ENCODE measurements at places on chromosomes 5 and 9. TPM values are rescaled to one million over a fixed set of nuclear protein-coding genes. Genes with fewer than 3 reads are reported as not detected.

DNA sequence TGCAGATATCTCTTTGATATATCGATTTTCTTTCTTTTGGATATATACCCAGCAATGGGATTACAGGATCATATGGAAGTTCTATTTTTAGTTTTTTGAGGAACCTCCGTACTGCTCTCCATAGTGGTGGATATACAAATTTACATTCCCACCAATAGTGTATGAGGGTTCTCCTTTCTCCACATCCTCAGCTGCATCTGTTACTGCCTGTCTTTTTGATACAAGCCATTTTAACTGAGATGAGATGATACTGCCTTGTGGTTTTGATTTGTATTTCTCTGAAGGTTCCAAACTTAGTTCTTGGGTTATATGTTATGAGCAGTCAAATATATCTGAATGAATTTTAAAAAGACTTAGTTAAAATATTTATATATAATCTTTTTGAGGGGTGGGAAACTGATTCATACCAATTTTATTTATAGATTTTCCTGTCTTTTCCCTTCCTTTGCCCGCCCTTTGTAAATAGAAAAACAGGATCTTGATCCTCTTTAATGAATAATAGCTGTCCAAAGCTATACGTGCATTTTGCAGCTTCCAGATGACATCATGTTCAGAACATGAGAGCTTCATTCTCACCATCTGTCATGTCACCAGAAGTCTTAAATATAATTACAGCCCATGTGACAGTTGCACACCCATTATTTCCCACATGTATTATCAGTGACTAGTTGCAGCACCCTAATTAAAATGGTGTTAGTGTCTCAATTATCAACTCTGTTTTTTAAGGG is 6.2 kb upstream of the ARHGEF28 start:
- no peaks in the 10 kb centered on the region for H3K27me3 ChIP-seq
- no peaks in the 10 kb centered on the region for H3K36me3 ChIP-seq
- no peak overlapping the region for H3K4me3 ChIP-seq
- H3K4me1 ChIP-seq, result peaks cover 8% of the 10 kb centered on the region
- no peak overlapping the region for H3K27ac ChIP-seq
- DNase-seq, result no peak

The PCDHGC4 gene
- total RNA-seq, result 0.22 TPM

DNA sequence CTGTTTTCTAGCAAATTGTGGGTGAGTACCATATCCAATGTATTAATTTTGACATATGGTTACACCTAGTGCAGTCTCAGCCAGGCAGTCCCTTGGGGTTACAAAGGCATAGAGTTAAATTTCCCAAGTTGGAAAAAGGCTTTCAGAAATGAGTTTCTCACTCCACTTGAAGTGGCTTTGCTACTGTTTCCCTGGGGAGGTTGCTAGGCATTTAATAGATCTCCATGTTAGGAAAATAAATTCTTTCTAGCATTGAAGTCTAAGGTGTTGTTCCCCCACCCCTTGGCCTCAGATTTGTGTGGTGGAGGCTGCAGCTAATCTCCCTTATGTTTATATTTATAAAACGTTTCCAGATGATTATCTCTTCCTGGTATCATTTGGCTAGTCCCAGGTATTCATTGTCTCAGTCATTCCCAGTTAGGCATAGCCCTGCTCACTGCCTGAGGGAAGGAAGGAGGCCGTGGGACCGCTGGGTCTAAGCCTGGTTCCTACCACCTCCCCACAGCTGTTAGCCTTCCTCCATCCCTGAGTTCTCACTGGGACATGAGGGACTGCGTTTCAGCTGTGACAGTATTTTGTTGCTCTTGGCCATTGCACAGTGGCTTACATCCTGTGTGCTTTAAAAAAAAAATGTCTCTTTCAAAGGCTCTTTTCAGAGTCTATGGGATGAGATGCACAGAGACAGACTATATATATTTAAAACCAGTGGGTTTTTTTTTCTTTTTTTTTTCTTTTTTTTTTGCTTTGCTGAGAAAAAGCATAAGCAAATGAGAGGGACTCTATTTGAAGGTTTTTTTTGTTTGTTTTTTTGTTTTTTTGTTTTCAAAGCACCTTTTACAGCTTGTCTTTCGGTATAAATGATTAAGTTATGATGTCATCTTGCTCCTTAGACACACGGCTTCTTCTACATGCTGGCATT is 121.5 kb downstream of the MAST4 start:
- no peaks in the 10 kb centered on the region for H3K36me3 ChIP-seq
- no peak for DNase-seq
- no peaks in the 10 kb centered on the region for H3K27me3 ChIP-seq
- no peaks in the 10 kb centered on the region for H3K4me1 ChIP-seq
- no peak overlapping the region for H3K4me3 ChIP-seq

The THBS4 gene
- 0.42 TPM for total RNA-seq

GRCh38 chr9:114691046-114691955 is 9.3 kb upstream of the TEX48 start:
- peaks cover 41% of the 10 kb centered on the region for H3K4me1 ChIP-seq
- peak; percentile 89 for DNase-seq
- H3K27me3 ChIP-seq, result no peaks in the 10 kb centered on the region
- H3K36me3 ChIP-seq, result no peaks in the 10 kb centered on the region
- H3K27ac ChIP-seq, result peak overlapping the region; percentile 84

GRCh38 chr5:178349075-178349511 is 116.5 kb upstream of the PHYKPL start:
- H3K27ac ChIP-seq, result no peak overlapping the region
- H3K4me3 ChIP-seq, result no peak overlapping the region

The PRR7 gene
- total RNA-seq, result 12.6 TPM

DNA sequence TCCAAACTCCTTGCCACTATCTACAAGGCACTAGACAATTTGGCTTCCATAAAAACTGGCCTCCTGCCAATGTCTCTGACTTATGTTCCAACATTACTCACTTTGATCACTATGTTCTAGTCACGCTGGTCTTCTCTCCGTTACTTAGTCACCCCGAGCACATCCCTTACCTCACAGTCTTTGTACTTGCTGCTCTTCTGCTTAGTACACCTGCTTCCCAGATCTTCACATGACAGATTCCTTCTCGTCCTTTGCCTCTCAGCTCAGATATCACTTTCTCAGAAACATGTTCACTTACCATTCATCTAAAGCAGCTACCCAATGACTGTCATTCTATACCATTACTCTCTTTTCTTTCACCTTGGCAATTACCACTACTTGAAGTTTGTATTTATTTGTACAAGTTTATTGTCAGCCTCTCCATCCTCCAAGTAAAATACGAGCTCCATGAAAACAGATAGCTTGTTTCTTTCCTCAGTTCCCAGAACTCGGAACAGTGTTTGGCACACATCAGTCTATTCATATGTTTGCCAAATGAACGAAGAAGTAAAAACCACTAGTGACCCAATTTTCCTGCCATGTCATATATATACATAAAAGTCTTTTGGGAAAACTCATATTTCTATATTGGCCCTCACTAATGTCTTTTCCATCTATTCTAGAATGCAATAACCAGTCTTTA is 5.9 kb upstream of the SLC22A5 start:
- H3K4me3 ChIP-seq, result no peak overlapping the region
- no peaks in the 10 kb centered on the region for H3K36me3 ChIP-seq
- no peak overlapping the region for H3K27ac ChIP-seq
- H3K27me3 ChIP-seq, result no peaks in the 10 kb centered on the region
- H3K4me1 ChIP-seq, result peaks cover 17% of the 10 kb centered on the region
- DNase-seq, result no peak

The UNC5A gene
- not detected for total RNA-seq

DNA sequence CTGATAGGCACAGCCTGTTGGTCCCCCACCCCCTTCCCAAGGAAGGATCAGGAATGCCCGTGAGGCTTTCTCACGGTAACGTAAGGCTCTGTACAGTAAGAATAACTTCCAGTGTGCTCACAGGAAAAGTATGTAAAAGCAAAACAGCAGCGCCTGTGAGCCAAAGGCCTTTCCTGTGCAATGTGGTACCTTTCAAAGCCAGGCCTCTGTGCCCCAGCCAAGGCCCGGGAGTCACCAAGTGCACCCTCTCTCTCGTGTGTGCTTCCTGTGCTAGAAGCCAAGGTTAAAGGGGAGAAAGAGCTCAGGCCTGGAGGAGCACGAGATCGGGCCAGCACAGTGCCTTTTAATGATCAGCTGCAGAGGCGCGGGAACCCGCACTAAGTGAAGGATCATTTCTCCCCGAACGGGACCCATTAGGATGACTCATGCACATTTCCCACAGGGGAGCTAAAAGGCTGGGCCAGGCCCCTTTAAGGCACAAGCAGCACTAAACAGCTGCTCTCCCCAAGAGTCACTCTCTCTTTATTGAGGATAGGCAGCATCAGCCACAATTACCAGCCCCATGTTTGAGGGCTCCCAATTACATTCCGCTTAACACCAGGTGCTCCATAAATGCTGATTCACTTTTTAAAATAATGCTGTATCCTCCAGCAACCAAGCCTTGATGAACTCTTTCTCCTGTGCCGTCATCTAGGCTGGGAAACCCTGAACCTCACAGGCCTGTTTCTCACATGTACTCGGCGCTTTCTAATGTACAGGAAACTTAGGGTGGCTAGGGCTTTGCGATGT is 42.8 kb downstream of the SHB start:
- H3K4me3 ChIP-seq, result no peak overlapping the region
- H3K4me1 ChIP-seq, result peaks cover 48% of the 10 kb centered on the region
- H3K27ac ChIP-seq, result peak overlapping the region; percentile 91
- no peaks in the 10 kb centered on the region for H3K27me3 ChIP-seq
- peaks cover 7% of the 10 kb centered on the region for H3K36me3 ChIP-seq

The HTR4 gene
- total RNA-seq, result not detected

The FOXD4 gene
- 0.24 TPM for total RNA-seq

GRCh38 chr5:155750101-155750500 is 576.9 kb upstream of the SGCD start:
- H3K36me3 ChIP-seq, result no peaks in the 10 kb centered on the region
- DNase-seq, result no peak
- no peak overlapping the region for H3K4me3 ChIP-seq
- H3K4me1 ChIP-seq, result no peaks in the 10 kb centered on the region
- no peak overlapping the region for H3K27ac ChIP-seq
- H3K27me3 ChIP-seq, result no peaks in the 10 kb centered on the region

The MBLAC2 gene
- total RNA-seq, result 3.3 TPM

DNA sequence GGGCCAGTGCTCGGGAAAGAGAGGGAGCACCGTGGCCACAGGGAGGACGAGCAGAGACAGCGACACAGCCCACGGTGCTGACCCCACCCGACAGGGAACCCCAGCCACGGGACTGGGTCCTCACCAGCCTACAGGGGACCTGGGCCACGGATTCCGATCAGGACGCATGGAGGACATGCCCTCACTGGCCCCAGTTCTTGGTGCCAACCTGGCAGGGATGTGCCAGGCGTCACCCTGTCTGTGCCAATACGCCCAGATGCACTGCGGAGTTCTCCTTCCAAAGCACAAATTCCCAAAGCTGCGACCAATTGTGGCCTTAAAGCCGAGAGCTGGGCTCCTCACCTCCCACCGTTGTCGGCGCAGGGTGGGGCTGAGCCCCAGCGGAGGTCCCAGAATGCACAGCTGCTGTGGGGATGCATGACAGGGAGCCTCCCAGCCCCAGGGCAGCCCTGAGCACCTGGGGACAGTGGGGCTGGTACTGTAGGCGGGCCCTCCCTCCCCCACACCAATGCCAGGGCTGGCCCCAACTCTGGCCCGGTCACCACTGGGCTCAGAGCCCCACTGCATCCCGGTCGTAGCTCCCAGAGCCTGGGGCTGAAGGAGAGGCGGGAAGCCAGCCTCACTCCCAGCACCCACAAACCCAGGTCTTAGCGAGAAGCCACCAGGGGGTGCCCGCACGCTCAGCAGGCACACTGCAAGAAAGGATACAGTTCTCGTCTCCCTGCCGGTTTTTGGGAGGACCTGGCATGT is 44.2 kb downstream of the NKD2 start:
- no peak overlapping the region for H3K27ac ChIP-seq
- H3K27me3 ChIP-seq, result no peaks in the 10 kb centered on the region
- DNase-seq, result no peak
- peaks cover 7% of the 10 kb centered on the region for H3K4me1 ChIP-seq
- H3K4me3 ChIP-seq, result no peak overlapping the region

The IDNK gene
- total RNA-seq, result 2.1 TPM

- no peaks in the 10 kb centered on the region for H3K27me3 ChIP-seq
- H3K4me3 ChIP-seq, result no peak overlapping the region
- H3K27ac ChIP-seq, result no peak overlapping the region
- peak; percentile 38 for DNase-seq
- no peaks in the 10 kb centered on the region for H3K36me3 ChIP-seq
- H3K4me1 ChIP-seq, result no peaks in the 10 kb centered on the region
Measured at GRCh38 chr5:1436036-1436435, 9.2 kb downstream of the SLC6A3 start.

The FBP2 gene
- total RNA-seq, result not detected

The CCL27 gene
- total RNA-seq, result not detected

DNA sequence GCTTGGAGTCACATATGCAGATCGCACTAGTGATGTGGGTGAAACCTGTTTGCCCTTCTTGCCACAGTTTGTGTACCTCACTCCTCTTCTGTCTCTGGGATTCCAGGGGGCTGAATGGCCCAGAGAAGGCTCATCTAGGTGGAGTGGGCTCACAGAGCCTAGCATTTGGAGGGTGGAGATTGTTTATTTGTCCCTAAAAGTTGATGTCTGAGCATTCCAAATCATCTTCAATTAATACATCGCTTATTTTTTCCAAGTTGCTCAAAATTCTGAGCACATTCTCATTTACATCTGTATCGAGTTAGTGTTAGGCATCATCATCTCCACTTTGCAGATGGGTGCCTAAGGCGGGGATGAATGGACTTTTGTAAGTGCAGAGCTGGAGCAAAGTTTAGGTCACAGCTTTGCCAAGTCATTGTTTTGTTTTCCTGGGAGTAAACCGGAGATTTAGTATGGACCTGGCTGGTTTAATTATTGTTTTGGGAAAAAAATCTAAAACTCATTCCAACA is 2.0 kb downstream of the ABL1 start:
- H3K4me1 ChIP-seq, result peaks cover 27% of the 10 kb centered on the region
- H3K36me3 ChIP-seq, result 0 out of 2 replicates have a peak, but pooled peaks cover 3% of the 10 kb centered on the region
- H3K4me3 ChIP-seq, result peak overlapping the region; percentile 71
- H3K27me3 ChIP-seq, result no peaks in the 10 kb centered on the region
- peak; percentile 55 for DNase-seq

- H3K4me3 ChIP-seq, result no peak overlapping the region
- H3K27me3 ChIP-seq, result no peaks in the 10 kb centered on the region
- DNase-seq, result no peak
- no peaks in the 10 kb centered on the region for H3K36me3 ChIP-seq
Measured at GRCh38 chr5:1568201-1568979, 44.6 kb upstream of the LPCAT1 start.

GRCh38 chr5:93320920-93321445 is 260.0 kb downstream of the NR2F1-AS1 start:
- no peaks in the 10 kb centered on the region for H3K4me1 ChIP-seq
- no peak overlapping the region for H3K27ac ChIP-seq
- no peak for DNase-seq
- no peaks in the 10 kb centered on the region for H3K36me3 ChIP-seq
- H3K4me3 ChIP-seq, result no peak overlapping the region
- no peaks in the 10 kb centered on the region for H3K27me3 ChIP-seq

DNA sequence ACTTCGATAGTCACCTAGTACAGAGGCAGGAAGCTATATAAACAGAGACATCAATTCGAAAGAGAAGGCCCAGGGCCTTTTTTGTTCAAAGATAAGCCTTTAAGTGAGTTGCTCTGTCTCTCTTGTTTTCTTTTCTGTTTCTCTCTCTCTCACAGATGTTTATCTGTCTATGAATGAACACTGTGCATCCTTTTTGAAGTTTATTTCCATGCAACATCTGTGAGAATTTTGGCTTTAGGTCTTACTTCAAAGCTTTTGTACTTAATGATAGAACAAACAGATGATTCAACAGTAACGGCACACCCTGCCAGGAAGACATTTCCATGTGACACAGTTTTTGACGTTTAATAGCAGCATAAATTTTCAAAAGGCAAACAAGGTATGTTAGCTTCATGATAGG is 1413.1 kb upstream of the CDH6 start:
- no peaks in the 10 kb centered on the region for H3K36me3 ChIP-seq
- no peak for DNase-seq
- H3K4me3 ChIP-seq, result no peak overlapping the region

- H3K27ac ChIP-seq, result 0 out of 2 replicates have a peak overlapping the region, but pooled peaks have one; percentile 78
- no peaks in the 10 kb centered on the region for H3K4me1 ChIP-seq
- H3K27me3 ChIP-seq, result no peaks in the 10 kb centered on the region
- no peak for DNase-seq
- peaks cover 4% of the 10 kb centered on the region for H3K36me3 ChIP-seq
Measured at GRCh38 chr9:35079041-35079425, 709 bp downstream of the FANCG start.

Data from SJSA1 (cell line).